ENCODE measurements at places on chromosomes 11 and 22. TPM values are rescaled to one million over a fixed set of nuclear protein-coding genes. Genes with fewer than 3 reads are reported as not detected.

DNA sequence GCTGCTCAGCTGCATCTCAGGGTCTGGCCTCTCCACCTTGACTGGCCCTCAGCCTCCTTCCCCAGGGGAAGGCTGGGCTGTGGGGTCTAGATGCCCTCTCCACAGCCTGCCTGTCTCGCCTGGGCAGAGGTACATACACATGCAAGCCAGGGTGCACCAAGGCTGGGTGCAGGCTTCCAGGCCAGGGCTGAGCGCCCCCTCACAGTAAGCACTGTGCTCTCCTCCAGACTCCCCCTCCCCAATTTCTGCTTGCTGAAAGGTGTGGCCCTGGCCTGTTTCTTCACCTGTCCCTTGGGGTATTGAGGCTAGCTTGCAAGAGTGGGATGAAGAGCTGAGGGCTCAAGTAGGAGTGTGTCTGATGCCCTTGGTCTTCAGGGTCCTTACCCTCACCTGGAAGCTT is 22.5 kb downstream of the RELT start:
- no peak overlapping the region for H3K4me3 ChIP-seq
- no peak for DNase-seq
- H3K27me3 ChIP-seq = no peaks in the 10 kb centered on the region

DNA sequence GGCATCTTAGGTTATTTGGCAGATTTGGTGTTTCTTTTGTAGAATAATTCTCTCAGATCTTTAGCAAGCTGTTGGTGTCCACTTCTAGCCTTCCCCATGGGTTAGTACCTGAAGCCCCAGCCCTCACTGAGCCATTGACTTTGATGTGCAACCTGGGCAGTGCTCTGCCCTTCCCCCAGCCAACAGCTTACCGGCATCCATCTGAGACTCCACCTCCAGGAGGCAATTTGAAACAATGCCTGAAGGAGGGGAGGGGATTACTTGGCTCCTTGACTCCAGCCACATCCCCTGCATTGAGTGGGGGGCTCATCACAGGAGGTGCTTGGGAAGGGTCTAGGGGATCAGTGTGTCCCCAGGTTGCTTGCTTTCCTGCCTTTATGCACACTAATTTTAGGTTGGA is 114.8 kb downstream of the TRIM29 start:
- H3K4me3 ChIP-seq = no peak overlapping the region
- H3K27me3 ChIP-seq = no peaks in the 10 kb centered on the region
- no peak for DNase-seq

- peaks cover 2% of the 10 kb centered on the region for H3K4me1 ChIP-seq
- no peak overlapping the region for H3K27ac ChIP-seq
- H3K4me3 ChIP-seq = no peak overlapping the region
- DNase-seq = no peak
- no peaks in the 10 kb centered on the region for H3K36me3 ChIP-seq
Measured at GRCh38 chr11:73229321-73229895, 11.3 kb downstream of the P2RY2 start.

CCDC116 gene
- 0.20 TPM for total RNA-seq
